Cortex of kidney (tissue), 1 donor: ENCODE measurements at places on chromosomes 12 and 14.

DNA sequence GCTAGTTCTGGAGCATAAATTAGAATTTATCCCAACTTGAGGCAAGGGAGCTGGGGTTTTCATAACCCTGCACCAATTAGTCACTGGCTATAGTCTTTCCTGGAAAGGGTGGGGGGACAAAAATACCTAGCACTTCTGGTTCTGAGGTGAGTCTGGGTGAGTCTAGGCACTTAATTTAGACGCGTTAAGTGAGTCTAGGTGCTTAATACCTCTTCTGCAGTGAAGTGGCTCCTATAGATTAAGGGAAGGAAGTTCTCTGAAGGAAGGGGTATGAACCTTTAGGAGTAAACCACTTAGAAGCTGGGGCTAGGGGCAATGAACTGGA is 251.7 kb downstream of the EFCAB11 start:
- DNase-seq: no peak

DNA sequence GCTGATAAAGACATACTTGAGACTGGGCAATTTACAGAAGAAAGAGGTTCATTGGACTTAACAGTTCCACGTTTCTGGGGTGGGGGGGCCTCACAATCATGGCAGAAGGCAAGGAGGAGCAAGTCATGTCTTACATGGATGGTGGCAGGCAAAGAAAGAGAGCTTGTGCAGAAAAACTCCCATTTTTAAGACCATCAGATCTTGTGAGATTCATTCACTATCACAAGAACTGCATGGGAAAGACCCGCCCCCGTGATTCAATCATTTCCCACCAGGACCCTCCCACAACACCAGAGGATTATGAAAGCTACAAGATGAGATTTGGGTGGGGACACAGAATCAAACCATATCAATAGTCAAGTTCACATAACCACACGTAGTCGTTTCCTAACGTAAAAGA is 85.5 kb downstream of the USP15 start:
- no peak for DNase-seq

- DNase-seq: no peak
Measured at GRCh38 chr12:26711569-26711968, 121.4 kb downstream of the ITPR2 start.

DNA sequence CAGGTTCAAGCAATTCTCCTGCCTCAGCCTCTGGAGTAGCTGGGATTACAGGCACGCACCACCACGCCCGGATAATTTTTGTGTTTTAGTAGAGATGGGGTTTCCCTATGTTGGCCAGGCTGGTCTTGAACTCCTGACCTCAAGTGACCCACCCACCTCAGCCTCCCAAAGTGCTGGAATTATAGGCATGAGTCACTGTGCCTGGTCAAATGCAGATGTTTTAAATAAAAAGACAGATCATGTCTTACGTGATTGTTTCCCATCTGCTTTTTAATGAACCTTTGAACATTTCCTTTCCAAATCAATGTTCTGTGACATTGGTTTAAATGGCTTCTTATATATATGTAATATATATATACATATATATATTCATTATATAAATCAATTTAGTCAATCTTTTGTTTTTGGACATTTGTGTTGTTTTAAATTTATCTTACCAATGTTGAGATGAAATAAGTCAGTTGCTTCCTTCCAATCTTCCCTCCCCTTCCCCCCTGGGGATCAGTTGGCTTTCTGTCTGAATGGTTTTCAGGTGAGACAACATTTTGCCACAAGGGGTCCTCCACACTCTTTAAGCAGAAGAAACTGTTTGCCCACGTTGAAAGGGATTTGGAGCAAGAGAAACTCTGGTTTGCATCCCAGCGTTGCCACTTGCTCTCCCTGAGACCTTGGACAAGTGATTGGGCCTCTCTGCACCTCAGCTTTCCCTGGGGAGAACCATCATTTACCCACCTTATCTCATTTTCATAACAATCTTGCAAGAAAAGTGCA is 47.6 kb upstream of the RBM19 start:
- no peak for DNase-seq

GRCh38 chr12:51630986-51631385 is 40.0 kb downstream of the SCN8A start:
- no peak for DNase-seq

GRCh38 chr12:106994579-106995220 is 7.8 kb upstream of the MTERF2 start:
- DNase-seq: no peak

DNA sequence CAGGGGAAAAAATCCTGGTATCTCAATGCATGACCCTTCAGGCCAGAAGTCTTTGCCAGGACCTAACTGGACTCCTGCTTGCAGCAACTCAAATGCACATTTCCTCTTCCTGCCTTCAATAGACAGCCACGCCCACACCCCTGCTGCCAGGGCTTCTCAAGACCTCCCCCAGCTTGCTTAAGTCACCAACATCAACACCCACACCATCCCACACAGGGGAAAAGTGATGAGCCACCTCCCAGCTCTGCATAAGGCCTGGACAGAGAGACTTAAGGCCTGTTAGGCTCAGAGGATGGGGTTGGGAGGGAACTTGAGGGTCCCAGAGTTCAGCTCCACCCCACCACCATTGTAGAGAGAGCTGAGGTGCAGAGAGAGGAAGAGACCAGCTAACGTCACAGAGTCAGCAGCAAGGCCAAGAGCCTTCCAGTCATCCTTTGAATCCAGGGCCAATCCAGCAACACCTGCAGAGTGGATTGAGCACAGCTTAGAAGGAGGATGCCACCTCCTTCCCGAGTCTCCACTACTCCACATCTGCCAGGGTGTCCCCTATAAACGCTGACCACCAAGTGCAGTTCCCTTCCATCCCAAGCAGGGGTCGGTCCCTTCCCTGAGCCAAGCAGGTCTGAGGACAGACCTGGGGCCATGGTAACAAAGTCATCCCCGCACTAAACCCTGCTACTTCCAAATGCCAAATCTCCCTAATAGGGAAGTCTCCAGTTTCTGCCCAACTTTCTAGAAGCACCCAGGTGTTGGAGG is 50.0 kb downstream of the KDM2B start:
- no peak for DNase-seq

- no peak for DNase-seq
Measured at GRCh38 chr14:22184830-22185168, 404.2 kb downstream of the DAD1 start.

GRCh38 chr14:69468949-69469348 is 15.6 kb upstream of the PLEKHD1 start:
- no peak for DNase-seq

DNA sequence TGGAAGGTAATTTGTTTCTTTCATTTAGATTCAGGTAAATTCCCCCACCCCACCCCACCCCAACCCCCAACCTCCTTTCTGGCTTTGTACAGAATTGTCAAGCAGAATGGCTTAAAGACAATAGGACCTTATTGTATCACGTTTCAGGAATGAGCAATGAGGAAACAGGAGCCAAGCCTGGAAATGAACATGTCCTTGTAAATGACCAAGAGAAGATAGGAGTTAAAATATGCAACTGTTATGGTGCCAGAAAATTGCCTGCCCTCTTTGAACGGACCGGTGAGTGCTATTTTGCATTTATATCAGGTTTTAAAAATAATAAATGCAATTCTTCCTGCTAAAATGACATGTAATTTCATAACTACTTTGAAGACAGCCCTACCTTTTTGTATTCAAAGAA is 141.6 kb upstream of the PELI2 start:
- DNase-seq: no peak

DNA sequence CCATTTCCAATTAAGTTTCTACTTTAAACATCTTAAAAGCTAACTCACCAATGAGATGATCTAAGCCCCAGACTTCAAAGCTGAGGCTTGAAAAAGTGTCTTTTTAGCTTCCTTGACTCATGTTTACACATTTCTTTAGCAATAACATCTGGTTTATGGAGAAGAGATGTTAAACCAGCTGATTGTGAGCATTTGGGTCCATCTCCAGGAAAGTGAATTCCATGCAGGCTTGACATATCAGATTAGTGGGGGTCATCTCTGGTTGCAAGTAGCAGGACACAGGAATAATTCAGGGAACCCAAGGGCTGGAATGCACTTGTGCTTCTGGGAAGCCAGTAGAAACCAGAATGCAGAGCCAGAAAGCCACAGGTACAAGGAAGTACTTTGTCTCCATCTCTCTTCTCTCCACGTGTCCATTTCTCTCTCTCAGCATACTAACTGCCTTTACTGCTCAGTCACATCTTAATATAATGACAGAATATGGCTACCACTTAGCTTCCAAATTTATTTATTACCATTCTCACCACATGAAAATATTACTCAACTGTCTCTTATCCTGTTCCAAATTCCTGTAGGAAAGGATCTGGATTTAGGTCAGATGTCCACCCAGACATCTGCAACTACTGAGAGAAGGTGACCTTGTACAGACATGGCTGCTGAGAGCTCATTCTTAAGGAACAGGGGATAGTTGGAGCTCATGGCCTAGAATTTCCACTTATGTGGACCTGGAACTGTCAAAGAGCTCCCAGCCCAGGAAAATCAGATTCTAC is 104.4 kb downstream of the SCN8A start:
- no peak for DNase-seq

GRCh38 chr12:108257004-108257403 is 82.1 kb downstream of the CMKLR1 start:
- DNase-seq: no peak

- no peak for DNase-seq
Measured at GRCh38 chr12:108099778-108100489, 29.2 kb upstream of the WSCD2 start.

DNA sequence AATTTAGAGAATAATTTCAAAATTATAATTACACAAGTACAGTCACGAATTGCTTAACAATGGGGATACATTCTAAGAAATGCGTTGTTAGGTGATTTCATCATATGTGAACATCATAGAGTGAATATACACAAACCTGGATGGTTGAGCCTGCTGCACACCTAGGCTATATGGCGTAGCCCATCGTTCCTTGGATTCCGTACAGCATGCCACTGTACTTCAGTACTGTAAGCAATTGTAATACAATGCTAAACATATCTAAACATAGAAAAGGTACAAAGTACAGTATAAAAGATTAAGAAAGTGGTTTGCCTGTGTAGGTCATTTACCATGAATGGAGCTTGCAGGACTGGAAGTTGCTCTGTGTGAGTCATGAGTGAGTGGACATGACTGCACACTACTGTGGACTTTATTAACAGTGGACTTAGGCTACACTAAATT is 286.2 kb downstream of the CACNA1C start:
- DNase-seq: no peak

- no peak for DNase-seq
Measured at GRCh38 chr12:93616584-93617101, 44.2 kb downstream of the SOCS2 start.

GRCh38 chr12:24921251-24922038 is 27.5 kb downstream of the BCAT1 start:
- DNase-seq: no peak

- DNase-seq: no peak
Measured at GRCh38 chr14:73591690-73592449, at the start of gene ACOT4. Gene ACOT4 (plus strand): TSS chr14:73591873. CDS start chr14:73591960, 87 bp downstream.

GRCh38 chr12:49548822-49549648 is 10.2 kb downstream of the KCNH3 start:
- DNase-seq: no peak

DNA sequence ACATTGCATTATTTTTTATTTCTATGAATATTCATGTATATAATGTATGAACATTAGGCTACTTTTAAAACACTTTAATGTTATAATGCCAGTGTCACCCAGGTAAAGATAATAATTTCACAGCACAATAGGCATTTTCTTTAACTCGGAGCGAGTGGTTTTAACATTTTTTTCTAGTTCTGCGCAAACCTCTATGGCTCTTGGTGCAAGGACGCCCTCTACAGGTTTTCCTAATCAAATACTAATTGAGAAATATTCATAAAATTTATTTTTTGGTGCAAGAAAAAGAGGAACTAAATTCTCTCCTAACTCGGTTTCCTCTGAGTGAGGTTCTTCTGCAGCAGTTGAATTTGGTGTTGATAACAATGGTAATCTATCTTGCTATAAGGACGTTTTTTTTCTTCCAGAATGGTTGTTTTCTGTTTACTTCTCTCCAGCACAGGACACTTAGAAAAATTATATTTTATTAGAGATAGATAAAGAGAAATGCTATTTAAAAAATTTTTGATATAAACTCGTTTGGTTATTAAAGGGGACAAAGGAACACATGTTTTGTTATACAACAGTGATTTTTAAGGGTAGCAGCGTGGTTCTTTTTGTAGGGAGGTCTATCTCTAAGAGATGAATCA is 2.4 kb upstream of the WIF1 start:
- DNase-seq: no peak

DNA sequence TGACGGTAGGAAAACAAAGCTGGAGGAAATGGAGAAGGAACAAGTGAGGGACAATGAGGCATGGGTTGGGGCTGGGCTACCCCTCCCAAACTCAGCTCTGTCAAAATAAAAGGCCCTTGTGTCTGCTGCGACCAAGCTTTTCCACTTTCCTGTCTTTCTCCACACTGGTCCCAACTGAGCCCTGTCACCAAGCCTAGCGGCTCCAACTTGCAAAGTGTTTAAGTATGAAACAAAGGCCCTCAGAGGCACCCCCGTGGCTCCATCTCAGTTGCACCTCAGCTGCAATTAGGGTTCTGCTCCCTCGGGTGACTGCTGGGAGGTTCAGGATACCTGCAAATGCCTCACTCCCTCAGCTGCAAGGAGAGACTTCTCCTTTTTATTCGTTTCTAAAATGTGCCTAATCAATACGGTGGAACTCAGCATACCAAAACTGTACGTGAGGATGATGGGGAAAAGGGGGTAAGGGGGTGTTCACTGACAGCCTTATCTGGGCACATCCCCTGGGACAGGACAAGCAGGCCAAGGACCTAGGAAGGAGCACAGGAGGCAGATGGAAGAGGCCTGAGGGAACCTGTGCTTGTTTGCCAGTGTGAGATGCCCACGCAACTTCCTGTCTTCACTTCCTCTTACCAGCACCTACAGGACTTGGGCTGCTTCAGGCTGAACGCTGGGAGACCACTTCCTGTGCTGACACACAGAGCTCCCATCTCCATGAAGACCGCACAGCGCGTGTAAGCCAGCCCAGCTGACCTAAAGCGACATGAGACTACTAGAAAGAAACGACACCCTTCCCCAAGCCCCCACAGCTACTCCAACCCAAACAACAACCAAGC is 8.9 kb downstream of the VAMP1 start:
- no peak for DNase-seq

DNA sequence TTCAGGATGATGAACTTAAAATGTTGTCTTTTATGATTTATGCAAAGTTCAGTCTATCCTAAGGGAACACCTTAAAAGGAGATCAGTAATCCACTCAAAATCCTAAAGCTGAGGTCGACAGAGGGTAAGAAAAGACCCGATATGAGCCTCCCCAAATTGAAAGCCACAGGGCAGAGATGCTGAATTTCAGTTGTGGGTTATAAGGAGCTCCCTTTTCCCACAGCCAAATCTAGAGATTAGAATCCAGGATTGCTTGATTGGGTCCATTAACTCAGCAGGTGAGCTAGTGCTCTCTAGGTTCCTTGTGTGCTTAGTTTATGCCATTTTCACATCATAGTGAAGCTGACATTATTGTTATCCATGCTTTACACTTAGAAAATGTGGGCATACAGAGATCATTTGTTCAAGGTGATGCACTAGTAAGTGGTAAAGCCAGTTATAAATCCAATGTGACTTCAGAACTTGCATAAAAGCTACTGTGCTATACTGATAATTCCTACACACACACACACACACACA is 417.5 kb downstream of the TMEM117 start:
- DNase-seq: no peak
